Kidney (tissue), 22 donors: ENCODE measurements at places on chromosomes 11 and 22. TPM values are rescaled to one million over a fixed set of nuclear protein-coding genes. Genes with fewer than 3 reads are reported as not detected.

Gene OR4C45
- polyA plus RNA-seq = not detected

Gene SLC6A5
- not detected for polyA plus RNA-seq

Gene CASP5
- polyA plus RNA-seq = not detected

Gene PCSK7
- 14.5 TPM for polyA plus RNA-seq

Gene NLRP14
- 0.28 TPM for polyA plus RNA-seq

Gene BCR
- 45.0 TPM for polyA plus RNA-seq

Gene PYGM
- polyA plus RNA-seq = 2.5 TPM

Gene DDB1
- 131 TPM for polyA plus RNA-seq

Gene SPTBN2
- 69.8 TPM for polyA plus RNA-seq

Gene DEUP1
- polyA plus RNA-seq = 0.88 TPM

Gene OR52N4
- not detected for polyA plus RNA-seq

Gene IGSF9B
- polyA plus RNA-seq = 0.86 TPM

Gene ZNRF3
- 6.8 TPM for polyA plus RNA-seq

Gene SYCE3
- polyA plus RNA-seq = 4.6 TPM
